T follicular helper cell (primary cell): ENCODE measurements at places on chromosomes 6 and 20.
A peak's percentile ranks its signal among the peaks of the same experiment; 100 is the strongest.

DNA sequence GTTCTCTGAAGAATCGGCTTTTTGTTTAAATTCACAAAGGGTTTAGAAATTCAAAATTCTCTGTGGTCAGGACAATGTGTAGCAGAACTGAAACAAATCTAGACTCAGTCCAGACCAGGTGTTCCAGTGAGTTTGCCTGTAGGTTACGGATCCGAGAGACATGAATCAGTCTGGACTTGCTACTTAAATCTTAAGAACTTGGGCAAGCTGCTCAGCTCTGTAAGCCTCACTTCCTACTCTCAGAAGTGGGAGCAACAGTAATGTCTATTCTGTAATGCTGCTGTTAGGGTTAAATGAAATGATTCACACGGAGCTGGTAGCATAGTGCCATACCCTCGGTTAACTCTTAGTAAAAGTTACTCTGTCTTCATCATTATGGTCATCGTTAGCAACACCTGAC lies 37.7 kb downstream of the HECA start:
- no peak for DNase-seq

- no peak for DNase-seq
These were observed 181.0 kb downstream of the GJA1 start for GRCh38 chr6:121616406-121616805.

DNA sequence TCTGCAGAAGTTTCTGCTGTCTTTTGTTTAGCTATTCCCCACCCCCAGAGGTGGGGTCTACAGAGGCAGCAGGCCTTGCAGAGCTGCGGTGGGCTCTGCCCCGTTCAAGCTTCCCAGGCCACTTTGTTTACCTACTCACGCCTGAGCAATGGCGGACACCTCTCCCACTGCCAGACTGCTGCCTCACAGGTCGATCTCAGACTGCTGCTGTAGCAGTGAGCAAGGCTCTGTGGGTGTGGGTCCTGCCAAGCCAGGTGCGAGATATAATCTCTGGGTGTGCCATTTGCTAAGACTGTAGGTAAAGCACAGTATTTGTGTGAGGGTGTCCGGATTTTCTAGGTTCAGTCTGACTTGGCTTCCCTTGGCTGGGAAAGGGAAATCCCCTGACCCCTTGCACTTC lies 23.6 kb upstream of the ZNF337 start:
- no peak for DNase-seq

DNA sequence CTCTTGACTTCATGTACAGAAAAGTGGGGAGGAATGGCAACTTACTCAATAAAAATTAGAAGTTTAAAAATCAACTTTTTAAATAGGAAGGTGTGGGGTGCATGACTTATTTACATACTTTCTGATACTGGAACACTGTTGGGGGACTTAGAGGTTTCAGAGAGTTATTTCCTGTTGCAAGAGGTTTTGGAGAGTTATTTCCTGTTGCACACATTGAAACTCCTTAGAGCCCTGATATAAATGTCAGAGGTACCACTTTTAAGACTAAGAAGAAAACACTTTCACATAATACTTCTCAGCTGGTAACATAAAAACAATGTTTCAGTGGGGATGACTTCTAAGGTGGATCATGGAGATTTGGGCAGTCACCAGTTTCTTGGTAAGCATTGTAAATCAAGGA lies 579.9 kb downstream of the MMUT start:
- DNase-seq = no peak

GRCh38 chr6:143295932-143296331 lies 154.6 kb downstream of the ADAT2 start:
- DNase-seq = no peak

DNA sequence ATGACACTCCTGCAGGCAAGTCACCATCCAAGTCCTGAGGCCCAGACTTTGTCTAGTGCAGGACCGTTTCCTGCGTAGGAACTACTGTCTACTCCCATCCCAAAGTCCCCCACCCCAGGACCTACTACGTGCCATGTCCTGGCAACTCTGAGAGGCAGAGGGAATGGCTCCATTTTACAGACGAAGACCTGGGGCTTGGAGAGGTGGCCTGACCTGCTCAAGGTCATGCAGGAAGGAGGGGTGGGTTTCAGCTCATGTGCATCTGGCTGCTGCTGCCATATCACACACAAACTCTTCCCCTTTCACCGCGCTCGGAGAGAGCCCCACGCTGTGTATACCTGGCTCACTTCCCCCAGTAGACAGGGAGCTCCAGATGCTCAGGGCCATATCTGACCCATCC lies 1.2 kb upstream of the NOL4L start:
- no peak for DNase-seq

GRCh38 chr20:38757145-38757775 lies 9.0 kb downstream of the ACTR5 start:
- DNase-seq = no peak

DNA sequence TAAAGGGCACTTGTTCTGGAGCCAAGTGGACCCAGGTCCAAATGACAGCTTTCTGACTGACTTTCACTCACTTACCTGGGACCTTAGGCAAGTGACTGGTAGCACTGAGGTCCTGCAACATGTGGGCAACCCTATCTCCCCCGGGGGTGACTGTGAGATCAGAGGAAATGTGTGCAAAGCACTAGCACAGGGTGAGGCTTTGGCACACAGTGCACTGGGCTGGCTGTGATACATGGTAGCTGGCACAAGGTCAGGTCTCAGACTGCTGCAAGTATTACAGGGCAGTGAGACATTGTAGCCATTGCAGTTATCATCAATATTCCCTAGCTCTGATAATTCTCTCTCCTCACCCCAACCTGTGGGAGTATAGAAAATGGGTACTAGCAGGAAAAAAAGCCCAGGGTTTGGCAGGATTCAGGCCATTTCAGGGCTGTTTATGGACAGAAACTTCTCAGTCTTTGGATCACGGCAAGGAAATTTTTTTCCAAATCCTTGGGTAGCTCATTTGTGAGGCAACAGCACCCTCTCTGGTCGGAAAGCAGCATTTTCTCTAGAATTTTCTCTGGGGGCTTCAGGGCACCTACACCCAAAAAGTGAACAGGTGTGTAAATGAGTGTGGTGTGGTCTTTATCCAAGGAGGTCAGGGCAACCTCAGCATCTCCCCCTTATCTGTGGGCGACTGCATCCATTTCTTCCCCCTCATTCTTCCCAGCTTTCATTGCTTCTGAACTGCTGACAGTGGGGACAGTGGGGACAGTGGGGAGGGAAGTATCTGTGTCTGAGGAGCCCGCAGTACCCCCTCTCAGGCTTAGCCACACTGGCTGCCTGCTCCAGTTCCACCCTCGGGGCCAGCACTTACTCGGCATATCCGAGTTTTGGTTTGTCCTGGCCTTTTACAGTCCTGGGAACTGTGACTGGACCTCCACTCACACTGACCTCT lies 148.7 kb upstream of the PHACTR3 start:
- no peak for DNase-seq

GRCh38 chr6:75437421-75437891 lies 56.1 kb downstream of the FILIP1 start:
- DNase-seq = no peak

- no peak for DNase-seq
These were observed 15.2 kb upstream of the SPAG4 start for GRCh38 chr20:35600176-35600992.

DNA sequence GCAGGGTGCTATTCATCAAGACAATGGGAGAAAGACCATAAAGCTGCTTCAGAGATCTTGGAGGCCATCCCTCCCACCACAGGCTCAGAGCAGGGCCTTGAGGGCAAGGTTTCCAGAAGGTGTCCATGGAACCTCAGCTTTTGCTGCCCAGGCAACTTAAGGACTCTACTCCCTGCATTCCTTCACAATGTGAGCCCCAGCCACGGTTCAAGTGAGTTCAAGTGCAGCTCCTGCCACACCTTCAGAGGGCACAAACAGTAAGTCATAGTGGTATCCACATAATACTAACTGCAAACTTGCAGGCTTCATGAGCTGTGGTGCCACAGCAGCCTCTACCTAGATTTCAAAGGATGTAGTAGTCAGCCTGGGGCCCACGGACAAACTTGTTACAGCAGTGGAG lies 144.0 kb upstream of the C6orf118 start:
- no peak for DNase-seq

GRCh38 chr6:37695857-37696219 lies 1.8 kb downstream of the MDGA1 start:
- DNase-seq = no peak

DNA sequence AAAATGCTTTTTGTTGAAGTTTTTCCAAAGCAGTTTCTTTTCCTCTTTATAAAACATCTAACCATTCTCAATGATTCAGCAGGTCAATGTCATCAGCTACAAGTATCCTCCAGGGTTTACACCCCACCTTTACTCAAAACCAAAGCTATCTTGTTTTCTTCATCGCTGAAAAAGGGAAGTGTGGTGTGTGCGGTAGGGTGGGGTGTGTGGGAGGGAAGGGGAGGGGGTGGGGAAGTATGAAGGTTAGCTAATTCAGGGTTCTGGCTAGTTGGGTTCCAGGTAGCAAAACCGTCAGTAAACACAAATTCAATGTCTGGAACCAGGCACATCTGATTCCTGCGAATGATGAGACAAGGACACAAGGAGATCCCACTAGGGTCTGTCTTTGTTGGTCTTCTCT lies 189.6 kb downstream of the GJA10 start:
- peak; percentile 7 for DNase-seq

GRCh38 chr20:44264287-44264686 lies 17.2 kb downstream of the GDAP1L1 start:
- DNase-seq = no peak

DNA sequence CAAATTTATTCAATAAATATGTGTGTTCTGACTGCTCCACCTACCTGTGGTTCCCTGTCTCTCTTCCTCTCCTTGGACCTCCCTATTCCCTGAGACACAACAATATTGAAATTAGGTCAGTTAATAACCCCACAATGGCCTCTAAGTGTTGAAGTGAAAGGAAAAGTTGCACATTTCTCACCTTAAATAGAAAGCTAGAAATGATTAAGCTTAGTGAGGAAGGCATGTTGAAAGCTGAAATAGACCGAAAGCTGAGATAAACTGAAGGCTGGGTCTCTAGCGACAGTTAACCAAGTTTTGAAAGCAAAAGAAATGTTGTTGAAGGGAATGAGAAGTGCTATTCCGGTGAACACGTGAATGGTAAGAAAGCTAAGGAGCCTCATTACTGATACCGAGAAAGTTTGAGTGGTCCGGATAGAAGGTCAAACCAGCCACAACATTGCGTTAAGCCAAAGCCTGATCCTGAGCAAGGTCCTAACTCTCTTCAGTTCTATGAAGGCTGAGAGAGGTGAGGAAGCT lies 34.1 kb downstream of the UST start:
- no peak for DNase-seq

- no peak for DNase-seq
These were observed 179.4 kb downstream of the ISM1 start for GRCh38 chr20:13400453-13400852.

- no peak for DNase-seq
These were observed 26.7 kb downstream of the GTSF1L start for GRCh38 chr20:43699941-43700565.
